Fibroblast of lung (primary cell): ENCODE measurements at places on chromosomes 16 and 17. TPM values are rescaled to one million over a fixed set of nuclear protein-coding genes. Genes with fewer than 3 reads are reported as not detected.

The KCNH4 gene
- polyA plus RNA-seq = 0.01 and 0.03 TPM in 2 replicates

The CES3 gene
- polyA plus RNA-seq = 0.01 and 0.07 TPM in 2 replicates

The KRTAP16-1 gene
- polyA plus RNA-seq = not detected in 2 replicates

The MYL4 gene
- polyA plus RNA-seq = 0.16 and 1.3 TPM in 2 replicates
